ENCODE measurements at places on chromosomes 6 and 20. TPM values are rescaled to one million over a fixed set of nuclear protein-coding genes. Genes with fewer than 3 reads are reported as not detected.

EDN1 gene
- total RNA-seq = 0.26 TPM

POM121L2 gene
- total RNA-seq = not detected

EDN3 gene
- total RNA-seq = not detected

SYNDIG1 gene
- 0.17 TPM for total RNA-seq

MATN4 gene
- total RNA-seq = under 0.01 TPM

RBBP8NL gene
- total RNA-seq = not detected

WFDC12 gene
- not detected for total RNA-seq

NELFCD gene
- 46.2 TPM for total RNA-seq
